SK-MEL-5 (cell line): ENCODE measurements at places on chromosomes 1 and 21. TPM values are rescaled to one million over a fixed set of nuclear protein-coding genes. Genes with fewer than 3 reads are reported as not detected.
A peak's percentile ranks its signal among the peaks of the same experiment; 100 is the strongest.

GRCh38 chr1:101706366-101706765 lies 290.4 kb downstream of the OLFM3 start:
- DNase-seq, result no peak

DNA sequence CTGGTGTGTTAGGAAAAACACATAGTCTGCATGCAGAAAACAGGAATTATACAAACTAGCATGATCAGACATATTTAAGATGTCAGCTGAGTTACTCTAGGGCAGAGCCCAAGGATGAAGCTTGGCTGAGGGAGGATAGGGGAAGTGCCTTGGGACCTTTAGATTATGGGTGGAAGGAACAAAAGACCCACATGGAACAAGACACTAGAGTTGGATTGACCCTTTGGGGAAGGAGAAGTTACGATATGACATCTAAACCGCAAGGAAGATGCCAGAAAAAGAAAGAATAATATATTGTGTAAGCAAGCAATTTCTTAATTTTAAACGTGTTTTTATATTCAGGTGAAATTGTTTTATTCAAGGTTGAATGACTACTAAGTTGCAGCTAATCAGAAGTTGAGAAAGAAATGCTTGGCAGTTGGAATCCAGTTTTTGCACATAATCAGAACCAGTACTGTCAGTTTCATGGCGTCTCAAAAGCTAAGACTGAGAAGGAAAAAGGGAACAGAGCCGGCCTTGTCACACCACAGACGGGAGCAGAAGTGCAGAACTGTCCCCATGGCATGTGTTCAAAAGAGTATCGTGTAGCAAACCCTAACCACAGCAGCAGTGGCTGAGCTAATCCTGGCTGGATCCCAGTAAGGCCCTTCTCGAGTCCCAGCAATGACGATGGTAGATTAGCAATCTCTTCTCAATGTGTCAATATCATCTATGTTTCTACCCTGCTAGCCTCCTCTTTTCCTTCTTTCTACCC lies 31.2 kb upstream of the IFNAR2 start:
- no peak for DNase-seq

- DNase-seq, result no peak
Measured at GRCh38 chr1:9836632-9836960, 12.8 kb upstream of the CLSTN1 start.

DNA sequence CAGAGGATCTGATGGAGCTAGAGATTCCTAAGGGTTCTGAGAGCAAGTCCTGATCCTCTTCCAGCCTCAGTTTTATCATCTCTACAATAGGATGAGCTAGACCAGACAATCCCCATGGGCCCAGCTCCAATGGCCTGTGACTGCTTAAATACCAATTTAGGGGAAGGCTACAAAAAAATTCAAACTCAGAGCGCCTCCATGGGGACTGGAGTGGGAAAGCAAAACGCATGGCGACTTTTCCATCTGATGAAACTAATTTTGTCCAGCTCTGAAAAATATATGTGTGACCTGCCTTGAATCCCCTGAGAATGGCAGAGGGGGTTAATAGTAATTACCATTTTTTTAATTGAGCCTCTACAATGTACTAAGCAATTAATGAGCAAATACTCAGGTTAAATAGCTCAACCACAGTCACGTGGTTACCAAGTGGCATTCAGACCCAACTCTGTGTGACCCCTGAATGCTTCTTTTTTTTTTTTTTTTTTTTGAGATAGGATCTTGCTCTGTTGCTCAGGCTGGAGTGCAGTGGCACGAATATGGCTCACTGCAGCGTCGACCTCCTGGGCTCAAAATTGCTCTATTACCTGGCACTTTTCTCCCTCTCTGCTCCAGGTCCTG lies 8.4 kb downstream of the EXTL1 start:
- peak; percentile 82 for DNase-seq

GRCh38 chr21:27078915-27079314 lies 112.0 kb upstream of the ADAMTS5 start:
- DNase-seq, result no peak

PLK3 gene
- total RNA-seq, result 3.4 and 5.0 TPM in 2 replicates

- DNase-seq, result no peak
Measured at GRCh38 chr1:95558791-95559190, 324.8 kb downstream of the RWDD3 start.

PLOD1 gene
- total RNA-seq, result 204 and 218 TPM in 2 replicates

DNA sequence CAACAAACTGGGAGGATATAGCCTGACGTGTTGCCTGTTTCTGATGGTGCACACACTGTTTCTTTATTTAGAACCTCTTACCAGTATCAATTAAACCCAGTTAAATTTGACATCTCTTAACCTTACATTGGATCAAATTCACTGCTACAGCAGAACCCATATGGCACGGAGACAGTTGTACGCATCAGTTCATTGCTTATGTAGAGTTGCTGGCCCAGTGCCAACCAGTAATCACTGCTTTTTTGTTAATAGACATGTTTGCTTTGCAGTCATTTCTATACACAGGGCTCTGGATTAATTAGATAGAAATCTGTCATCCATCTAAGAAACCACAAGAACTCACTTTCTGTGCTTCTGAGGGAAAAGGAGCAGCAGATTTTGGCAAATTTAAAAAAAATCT lies 154.0 kb downstream of the RWDD3 start:
- no peak for DNase-seq

- no peak for DNase-seq
Measured at GRCh38 chr1:23960291-23961020, 828 bp downstream of the PNRC2 start.

SIKE1 gene
- 48.1 and 54.0 TPM in 2 replicates for total RNA-seq

OR6K3 gene
- total RNA-seq, result not detected in 2 replicates

GRCh38 chr1:173300061-173301044 lies 93.2 kb upstream of the TNFSF4 start:
- no peak for DNase-seq

CDA gene
- not detected in 2 replicates for total RNA-seq
